ENCODE measurements at places on chromosomes 1 and 21. TPM values are rescaled to one million over a fixed set of nuclear protein-coding genes. Genes with fewer than 3 reads are reported as not detected.

DNA sequence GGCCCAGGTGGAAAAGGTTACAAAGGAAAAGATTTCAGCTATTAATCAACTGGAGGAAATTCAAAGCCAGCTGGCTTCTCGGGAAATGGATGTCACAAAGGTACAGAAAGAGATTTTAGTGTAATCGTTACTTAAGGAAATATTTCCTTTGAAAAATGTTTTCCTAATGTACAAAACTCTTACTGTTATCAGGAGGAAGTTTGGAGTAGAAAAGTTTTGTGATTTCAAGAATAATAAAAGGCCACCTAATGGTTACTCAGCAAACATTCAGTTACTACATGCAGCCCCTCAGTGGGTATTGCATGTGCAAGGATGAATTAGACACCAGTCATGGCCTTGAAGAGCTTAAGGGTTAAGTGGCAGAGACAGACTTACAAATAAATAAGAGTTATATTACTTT is 85.2 kb downstream of the SDCCAG8 start:
- no peak for DNase-seq

DNA sequence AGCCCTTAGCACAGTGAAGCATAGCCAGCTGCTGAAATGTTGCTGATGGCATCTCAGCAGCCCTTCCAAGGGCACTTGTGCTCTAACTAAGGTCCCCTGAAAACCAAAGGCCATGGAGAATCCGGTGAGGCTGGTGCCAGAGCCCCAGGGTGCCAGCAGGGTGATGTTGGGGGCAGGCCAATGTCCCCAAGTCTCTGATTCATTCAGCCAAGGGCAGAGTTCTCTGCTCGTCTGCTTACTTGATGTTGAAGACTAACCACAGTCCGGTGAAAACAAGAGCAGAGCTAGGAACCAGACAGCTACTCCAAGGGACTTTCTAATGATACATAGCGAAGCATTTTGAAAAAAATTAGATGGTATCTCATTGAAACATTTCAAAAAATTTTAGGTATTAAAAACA is 149.8 kb downstream of the ZZZ3 start:
- no peak for DNase-seq

ADAM30 gene
- not detected for total RNA-seq

MARK1 gene
- 1.0 TPM for total RNA-seq

GRCh38 chr1:17624611-17625233 is 85.2 kb downstream of the ARHGEF10L start:
- DNase-seq, result no peak

LCE1A gene
- not detected for total RNA-seq

DNA sequence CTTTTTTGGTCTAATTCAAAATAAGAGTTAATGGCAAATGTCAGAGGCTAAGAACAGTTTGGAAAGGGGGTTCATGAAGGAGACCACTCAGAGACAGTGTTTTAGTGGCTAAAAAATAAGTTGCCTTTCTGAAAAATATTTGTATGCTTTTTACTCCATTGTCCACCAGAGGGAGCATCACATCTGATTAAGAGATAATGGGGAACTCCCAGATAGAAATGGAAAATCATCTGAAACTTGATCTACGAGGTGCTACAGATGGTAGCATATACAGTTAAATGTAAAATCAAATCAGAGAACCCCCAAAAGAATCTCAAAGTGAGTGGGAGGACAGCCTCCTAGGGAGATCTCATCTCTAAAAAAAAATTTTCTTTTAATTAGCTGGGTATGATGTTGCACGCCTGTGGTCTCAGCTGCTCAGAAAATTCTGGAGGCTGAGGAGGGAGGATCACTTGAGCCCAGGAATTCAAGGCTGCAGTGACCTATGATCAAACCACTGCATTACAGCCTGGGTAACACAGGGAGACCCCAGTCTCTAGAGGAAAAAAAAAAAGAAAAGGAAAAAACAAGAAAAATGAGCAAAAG is 9.7 kb downstream of the SMYD3 start:
- no peak for DNase-seq

OR6N2 gene
- not detected for total RNA-seq

DNA sequence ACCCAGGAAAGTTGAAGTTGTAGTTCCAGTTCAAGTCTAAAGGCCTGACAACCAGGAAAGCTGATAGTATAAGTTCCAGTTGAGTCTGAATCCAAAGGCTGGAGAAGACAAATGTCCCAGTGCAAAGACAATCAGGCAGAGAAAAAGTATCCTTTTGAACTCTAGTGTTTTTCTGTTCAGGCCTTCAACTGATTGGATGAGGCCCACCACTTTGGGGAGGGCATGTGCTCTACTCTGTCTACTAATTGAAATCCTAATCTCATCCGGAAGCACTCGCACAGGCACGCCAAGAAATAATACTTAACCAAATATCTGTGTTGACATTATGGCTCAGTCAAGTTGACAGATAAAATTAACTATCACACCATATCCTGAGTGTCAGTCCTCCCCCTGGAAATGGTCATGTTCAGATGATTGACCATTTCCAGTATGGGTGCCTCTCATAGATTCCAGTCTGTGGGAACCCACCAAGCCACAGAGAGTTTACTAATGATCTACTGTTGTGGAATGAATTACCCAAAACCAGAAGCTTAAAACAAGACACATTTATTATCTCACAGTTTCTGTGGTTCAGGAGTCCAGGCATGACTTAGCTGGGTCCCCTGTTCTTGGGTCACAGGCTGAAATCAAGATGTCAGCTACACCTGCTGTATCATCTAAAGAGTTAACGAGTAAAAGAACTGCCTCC is 296.3 kb upstream of the ZP4 start:
- no peak for DNase-seq

PKLR gene
- 1.9 TPM for total RNA-seq

LCE6A gene
- total RNA-seq, result not detected

GRCh38 chr21:35824136-35824535 is 236.2 kb downstream of the SETD4 start:
- DNase-seq, result no peak

DNA sequence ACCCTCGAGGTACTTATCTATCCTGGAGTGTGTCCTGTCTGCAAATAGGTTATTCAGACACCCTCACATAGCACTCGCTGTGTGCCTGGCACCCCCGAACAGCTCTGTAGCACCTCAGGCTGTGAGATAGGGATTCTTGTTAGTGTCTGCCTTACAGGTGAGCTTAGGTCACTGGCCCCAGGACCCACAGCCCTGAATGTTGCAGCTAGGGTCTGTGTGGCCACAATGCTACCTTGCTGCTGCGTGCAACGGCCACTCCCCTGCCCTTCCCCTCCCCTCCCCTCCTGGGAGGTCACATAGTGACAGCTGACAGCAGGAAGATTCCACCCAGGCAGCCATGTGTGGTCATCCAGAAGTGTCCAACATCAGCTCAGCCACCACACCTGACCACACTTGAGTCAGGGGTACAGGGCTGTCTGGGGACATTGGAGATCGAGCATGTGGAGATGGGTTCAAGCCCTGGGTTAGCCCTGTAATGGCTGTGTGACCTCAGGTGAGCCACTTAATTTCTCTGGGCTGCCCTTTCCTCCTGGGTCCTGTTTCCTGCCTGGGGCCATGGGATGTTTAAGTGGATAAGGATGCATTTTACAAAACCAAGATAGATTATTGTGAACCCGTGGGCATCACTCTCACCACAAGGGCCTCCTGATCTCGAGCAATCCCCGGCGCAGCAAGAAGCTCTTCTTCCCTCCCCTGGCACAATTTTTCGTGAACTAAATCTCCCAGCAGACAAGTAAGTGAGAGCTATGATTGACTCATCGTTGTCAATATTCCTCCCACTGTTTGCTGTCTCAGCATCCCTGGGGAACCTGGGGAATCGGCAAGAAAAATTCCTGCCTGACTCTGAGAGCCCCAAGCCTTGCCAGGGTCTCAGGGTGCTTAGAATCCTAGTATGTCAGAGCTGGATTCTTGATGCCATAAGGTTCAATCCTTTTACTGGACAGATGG is 208.7 kb downstream of the PTPRU start:
- no peak for DNase-seq

All from left colon (tissue), 2 donors.